Non-pigmented ciliary epithelial cell (primary cell): ENCODE measurements at places on chromosomes 5 and 9.

GRCh38 chr5:129051283-129051682, 43.3 kb upstream of the ISOC1 start:
- DNase-seq, result no peak

GRCh38 chr9:121299467-121300282, 31.7 kb downstream of the GSN start:
- no peak for DNase-seq

GRCh38 chr5:20359377-20359776, 371.4 kb upstream of the CDH18 start:
- DNase-seq, result no peak

DNA sequence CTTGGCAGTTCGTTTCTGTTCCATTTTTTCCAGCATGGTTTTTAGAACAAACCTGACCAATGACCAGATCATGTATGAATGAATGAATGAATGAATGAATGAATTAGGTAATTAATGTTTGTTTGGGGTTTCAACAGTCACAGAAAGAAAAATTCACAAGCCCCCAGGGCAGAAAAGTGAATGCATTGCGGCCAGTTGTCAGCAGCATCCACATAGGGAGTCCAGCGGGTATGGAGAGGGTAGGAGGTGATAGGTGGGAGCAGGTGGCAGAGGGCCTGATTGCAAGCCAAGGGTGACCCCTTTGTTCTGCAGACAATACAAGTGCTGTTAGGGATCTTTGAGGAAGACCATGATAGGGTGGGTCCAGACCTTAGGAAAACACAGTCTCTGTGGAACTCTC, 49.7 kb upstream of the SAP30L start:
- DNase-seq, result no peak

- peak; percentile 44 for DNase-seq
Observed at GRCh38 chr9:101527066-101527465, 6.6 kb upstream of the RNF20 start.

- DNase-seq, result no peak
Observed at GRCh38 chr5:172095368-172096206, 89.1 kb upstream of the FBXW11 start.

DNA sequence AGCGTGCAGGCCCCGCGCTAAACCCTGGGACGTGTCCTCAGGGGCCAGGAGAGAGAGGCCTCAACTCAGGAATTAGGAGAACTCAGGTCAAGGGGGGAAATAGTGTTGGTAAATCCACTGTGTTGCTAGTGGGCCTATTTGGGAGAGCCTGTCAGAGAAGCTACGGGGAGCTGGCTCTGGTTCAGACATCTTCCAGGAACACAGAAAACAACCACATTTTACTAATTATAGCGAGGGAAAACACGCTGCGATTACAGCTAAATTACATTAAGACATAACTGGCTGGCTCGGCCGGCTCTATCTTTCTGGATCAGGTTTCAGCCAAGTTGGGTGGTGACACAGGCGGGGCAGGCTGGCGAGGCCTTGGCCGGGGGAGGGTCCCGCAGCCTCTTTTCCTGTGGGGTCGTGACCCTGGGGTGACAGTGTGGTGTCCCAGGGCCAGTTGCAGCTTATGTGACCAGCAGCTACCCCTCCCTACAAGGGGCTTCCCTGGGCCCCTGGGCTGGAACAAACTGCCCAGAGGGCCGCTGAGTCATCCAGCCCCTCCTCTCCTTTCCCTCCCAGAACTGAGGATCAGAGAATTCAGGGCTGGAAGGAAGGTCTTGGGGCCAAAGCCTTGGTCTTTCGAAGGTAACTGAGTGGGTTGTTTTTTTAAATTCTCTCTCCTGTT, 75.1 kb downstream of the FGF18 start:
- peak; percentile 15 for DNase-seq

DNA sequence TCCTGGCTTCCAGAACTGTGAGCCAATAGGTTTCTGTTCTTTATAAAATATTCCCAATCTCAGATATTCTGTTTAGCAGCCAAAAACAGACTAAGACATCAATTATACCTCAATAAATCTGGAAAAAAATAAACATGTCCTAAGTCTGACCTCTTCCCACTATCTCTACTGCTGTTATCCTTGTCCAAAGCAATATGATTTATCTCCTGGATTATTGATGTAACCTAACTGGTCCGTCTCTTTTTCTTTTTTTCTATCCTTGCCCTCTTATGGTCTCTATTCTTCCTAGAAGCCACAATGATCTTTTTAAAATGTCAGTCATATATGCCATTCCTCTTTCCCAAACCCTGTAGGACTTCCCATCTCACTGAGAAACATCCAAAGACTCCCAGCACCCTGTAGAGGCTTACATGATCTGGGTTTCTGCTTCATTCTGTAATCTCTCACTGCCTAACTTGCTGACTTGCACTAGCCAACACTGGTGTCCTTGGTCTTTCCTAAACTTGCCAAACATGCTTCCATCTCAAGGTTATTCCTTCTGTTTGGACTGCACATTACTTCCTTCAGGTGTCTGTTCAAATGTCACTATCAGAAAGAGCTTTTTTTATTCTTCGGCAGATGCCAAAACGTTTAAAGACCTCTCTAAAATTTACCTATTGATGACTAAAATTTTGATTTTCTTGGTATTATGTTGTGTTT, 13.1 kb downstream of the FOCAD start:
- DNase-seq, result no peak

DNA sequence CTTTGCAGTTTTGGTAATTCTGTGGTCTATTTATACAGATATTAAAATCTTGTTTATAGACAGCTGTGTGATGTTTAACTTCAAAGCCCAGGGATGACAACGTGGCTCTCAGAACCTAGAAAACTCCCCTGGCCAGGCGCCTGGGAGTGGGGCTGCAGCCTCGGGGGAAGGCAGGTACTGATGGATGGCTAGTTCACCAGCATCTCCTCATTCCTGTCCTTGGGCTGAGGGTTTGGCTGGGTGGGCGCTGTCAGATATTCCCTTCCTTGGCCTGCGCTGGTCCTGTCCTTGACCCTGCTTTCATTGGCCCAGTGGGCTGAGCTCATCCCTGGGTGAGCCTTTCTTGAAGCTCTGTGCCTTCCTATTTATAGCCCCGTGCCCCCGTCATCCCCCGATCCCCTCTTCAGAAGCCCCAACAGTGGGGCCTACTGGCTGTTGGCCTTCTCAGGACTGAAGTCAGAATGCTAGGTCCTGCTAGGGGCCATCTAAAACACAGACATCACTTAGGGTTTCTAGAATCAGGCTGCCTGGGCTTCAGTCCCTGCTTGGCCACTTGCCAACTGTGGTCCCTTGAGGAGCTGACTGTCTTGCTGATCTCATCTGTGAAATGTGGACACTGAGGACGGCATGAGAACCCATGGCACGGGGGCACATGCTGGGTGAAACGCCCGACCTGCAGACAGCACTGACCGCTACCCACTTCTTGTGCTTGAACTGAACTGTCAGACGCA, 20.9 kb downstream of the SH3GLB2 start:
- DNase-seq, result no peak

DNA sequence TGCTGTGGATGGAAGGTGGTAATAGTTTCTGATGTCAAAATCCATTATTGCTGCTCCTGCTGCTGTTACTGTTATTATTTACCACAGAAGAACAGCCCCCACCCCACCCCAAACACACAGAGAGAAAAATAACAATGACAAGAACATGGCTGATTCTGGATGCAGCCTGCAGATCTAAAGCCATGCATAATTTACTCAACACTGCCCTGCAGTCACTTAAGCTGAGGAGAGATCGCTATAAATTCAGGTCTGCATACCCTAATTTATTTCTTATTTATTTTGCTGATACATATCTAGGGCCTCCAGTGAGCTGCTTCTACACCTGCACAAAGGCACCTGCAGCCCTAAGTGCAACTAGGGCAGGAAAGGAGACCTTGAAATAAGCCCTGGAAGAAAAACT, 132.0 kb downstream of the TRIM32 start:
- DNase-seq, result no peak

- DNase-seq, result no peak
Observed at GRCh38 chr5:166991601-166992000, 1299.8 kb upstream of the WWC1 start.

- peak; percentile 81 for DNase-seq
Observed at GRCh38 chr9:6931913-6932312, 174.1 kb downstream of the KDM4C start.

- peak; percentile 56 for DNase-seq
Observed at GRCh38 chr9:6096821-6097220, 81.4 kb upstream of the RANBP6 start.

GRCh38 chr5:143085319-143085917, 315.2 kb downstream of the ARHGAP26 start:
- no peak for DNase-seq

GRCh38 chr9:131297903-131298302, 8.4 kb downstream of the PLPP7 start:
- DNase-seq, result no peak

DNA sequence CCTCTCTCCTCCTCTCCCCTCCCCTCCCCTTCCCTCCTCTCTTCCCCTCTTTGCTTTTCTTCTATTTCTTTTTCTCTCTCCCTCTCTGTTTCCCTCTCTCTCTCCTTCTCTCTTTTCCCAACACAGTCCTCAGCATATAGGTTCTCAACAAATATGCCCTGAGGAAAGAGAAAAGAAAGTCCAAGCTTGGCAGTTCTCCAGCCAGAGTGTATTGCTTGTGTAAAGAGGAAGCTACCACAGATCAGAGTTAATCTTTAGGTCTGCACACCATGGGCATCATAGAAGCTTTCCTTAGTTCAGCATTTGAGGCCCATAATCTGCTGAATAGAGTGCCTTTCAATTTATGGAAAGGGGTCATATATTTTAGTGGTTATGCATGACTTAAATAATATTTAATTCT, 382.8 kb upstream of the WWC1 start:
- no peak for DNase-seq

DNA sequence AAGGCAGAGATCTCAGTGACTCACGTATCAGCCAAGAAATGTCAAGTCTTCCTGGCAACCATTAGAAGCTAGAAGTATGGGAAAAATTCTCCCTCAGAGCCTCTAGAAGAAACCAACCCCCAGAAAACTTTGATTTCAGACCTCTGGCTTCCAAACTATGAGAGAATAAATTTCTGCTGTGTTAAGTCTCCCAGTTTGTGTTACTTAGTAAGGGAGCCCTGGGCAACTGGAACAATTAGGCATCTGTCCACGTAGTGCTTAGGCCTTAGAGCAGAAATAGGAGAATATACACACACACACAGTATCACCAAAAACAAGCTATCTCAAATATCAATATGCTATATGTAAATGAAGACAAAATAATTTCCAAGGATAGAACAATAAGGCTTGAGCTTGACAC, 894.8 kb upstream of the CDH10 start:
- no peak for DNase-seq

- DNase-seq, result no peak
Observed at GRCh38 chr9:90069085-90069484, 464.3 kb downstream of the GADD45G start.
